Colonic mucosa (tissue), 4 donors: ENCODE measurements at places on chromosomes 2 and 18. TPM values are rescaled to one million over a fixed set of nuclear protein-coding genes. Genes with fewer than 3 reads are reported as not detected.

DNA sequence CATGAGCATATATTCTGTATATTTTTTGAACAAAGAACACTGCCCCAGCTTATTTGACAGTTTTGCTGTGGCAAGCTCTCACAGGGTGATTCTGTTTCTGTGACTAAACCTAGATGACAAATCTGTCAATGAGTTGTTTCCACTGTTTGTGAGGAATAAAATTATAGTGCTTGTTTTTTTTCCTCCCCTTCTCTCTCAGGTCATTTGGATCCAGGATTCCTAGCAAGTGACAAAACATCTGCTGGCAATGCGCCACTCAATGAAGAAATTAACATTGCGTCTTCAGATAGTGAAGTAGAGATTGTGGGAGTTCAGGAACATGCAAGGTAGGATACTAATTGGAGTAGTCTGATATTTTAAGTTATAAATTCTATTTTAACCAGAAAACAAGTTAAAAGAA lies 149.3 kb downstream of the HAUS1 start:
- no peak for DNase-seq

DNA sequence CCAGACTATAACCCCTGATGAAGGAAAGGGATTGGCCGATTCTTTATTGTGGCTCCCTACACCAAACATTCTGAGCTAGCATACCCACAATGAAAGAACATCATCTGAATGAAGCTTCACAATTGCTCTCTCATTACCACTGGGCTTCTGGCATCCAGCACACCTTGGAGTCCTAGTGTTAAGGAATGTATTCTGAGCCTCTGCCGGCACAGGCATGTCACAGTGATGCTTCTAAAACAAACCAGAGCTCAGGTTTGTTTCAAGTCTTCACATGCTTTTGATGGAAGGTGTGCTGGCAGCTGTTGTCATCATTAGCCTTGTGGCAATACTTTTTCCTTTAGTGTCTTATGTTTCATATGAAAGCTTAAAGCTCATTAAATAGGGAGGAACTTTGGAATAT lies 76.3 kb upstream of the RBBP8 start:
- DNase-seq: no peak

DNA sequence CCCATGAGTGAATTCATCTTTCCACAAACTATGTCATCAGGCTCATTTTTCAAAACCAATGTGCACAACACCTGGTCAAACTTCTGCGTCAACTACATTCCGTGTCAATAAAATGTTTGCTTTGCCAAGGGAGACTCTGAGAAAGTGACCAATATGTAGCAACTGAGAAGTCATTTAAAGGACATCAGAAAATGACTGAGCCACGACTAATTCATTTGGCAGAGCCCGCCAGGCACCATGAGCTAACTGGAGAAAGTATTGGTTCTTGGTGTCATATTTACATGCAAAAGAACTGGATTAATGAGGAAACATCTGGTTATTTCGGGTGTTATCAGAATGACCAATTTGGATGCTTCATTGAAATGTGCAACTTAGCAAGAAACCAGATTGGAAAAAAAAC lies 7.2 kb downstream of the RND3 start:
- DNase-seq: no peak

GRCh38 chr18:74132201-74132600 lies 15.4 kb downstream of the FBXO15 start:
- DNase-seq: no peak

GRCh38 chr2:191020742-191021381 lies 6.9 kb upstream of the STAT1 start:
- peak; percentile 41 for DNase-seq

GRCh38 chr2:20390524-20391123 lies 40.0 kb upstream of the PUM2 start:
- no peak for DNase-seq

DNA sequence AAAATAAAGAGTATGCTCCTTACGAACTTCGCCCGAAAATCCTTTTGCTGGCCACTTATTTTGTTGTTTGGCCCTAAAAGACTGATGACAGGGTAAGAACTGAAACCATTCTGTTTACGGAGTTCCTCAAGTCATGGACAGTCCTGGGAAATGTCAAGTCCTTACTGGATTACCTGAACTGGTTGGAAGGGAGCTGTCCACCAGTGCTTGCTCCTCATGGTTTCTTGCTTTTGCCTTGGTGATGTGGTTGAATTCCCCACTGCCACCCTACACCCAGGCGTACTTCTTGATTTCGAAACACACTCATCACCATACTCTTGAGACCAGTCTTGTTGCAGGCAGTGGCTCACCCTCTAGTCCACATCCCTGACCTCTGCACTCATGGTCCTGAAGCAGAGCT lies 49.1 kb upstream of the CHMP1B start:
- DNase-seq: no peak

GRCh38 chr2:63440612-63441011 lies 147.7 kb downstream of the WDPCP start:
- DNase-seq: no peak

DNA sequence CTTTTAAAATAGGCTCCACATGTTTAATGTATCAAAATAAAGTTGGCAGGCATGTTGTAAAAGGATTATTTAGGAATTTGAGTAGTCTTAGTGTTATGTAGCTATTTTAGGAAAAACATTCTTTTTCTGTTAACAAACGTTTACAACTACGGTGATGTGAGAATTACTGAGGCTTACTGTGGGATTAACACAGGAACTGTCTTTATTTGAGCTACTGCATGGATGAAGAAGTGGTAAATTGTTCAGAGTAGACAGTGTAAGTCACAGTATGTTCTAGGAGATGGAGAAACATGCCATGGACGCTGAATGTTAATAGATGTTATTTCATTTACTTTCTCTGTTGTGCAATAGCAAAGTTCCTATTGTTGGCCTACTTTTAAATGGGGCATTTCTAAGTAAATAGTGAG lies 1.6 kb downstream of the PPM1B start:
- no peak for DNase-seq

DNA sequence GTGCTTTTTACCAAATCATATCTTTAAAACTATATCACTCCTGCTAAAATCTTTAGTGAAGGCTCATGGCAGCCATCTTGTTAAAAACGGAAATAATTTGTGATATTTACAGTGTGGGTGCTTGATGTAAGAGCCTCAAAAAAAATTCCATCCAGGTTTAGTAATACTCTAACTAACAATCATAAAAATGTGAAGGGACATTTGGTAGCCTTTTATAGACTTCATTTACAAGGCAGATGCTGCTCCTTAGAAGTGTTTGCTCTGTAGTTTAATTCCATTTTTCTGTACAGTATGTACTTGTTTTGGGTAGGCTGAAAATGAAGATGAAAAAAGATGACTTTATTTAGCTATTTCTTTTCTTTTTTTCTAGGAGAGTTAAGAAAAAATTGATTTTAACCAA lies 525.0 kb downstream of the ZEB2 start:
- no peak for DNase-seq

DNA sequence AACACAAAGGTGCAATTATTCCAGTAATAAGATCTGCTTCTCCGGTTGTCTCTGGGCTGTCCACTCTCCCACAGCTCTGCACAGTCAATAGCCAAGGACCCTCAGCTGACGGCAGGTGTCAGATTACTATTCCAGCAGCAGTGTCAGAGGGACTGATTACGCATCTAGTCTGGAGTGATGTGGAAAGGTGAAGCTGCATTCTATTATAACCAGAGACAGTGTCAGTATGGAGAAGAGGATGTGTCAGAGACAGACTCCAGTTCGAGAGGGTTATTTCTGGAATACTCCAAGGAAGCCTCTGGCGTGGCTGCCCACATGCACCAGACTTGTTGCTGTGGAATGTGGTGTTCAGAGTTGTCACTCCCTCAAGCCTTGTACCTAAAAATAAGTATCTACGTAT lies 163.6 kb upstream of the TMEM200C start:
- DNase-seq: no peak

DNA sequence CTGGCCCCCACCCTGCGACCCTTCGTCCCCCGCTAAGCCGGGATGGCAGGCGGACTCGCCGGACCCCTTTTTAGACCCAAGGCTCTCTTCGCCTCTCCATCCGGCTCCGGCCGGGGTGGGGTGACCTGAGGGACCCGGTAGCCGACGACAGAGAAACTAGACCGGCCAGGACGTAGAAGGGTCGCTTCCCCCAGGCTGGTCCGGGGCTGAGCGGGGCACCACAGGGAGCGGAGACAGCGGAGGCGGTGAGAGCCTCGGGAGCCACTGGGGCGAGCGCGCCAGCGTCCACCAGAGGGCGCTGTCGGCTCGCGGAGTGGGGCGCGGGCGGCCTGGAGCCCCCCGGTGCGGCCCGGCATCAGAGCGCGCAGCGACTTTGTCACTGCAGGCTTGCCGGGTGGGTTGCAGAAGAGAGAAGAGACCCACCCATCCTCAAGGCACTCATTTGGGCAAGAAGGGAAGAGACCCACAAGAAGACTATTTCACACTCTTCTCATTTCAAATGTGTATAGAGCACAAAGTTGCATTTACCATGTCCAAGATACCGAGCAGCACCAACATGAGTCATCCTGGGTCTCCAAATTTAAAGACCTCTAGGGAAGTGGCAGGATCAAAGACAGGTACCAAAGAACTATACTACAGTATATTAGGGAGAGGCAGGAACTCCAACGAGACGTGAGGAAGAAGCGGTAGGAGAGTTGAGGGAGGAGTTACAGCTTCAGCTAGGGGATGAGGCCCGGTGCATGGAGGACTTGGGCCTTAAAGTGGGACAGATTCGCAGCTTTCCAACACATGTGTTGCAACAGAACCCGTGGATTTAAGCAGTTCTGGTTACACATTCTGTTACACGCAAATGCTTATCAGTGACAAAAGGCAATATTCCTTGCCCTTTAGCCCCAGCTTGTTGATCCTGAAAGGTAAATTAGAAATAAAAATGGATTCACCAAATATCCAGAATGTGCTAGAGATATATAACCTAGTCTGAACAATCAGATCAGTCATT lies 7.6 kb upstream of the PRKCE start:
- peak; percentile 68 for DNase-seq

GRCh38 chr2:53549497-53549896 lies 218.1 kb upstream of the CHAC2 start:
- DNase-seq: no peak

DNA sequence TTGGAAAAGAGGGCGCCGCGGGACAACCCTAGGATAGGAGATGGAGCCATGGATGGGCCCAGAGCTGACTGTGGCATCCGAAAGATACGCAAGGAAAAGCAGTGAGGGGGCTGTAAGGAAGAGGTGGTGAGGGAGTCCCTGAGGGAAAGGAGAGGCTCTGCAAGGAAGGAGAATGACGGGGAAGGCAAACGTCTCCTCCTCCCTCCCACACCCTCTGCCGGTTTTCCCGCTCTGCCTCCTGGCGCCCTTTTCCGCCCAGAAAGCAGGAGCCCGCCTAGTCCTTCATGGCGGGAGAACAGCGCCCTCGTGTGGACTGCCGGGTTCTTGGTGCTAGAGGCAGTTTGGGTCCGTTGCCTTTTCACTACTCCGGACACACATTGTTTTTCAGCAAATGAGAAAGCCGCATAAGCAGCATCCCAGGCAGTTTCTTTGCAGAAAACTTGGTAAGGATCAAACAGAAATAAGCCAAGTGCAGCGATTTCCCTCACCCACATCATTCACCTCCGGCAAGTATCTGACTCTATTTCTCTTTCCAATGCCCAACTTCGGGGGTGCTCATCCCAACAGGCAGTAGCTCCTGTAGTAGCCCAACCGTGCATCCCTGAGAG lies 200.4 kb downstream of the INO80D start:
- DNase-seq: peak; percentile 95

DNA sequence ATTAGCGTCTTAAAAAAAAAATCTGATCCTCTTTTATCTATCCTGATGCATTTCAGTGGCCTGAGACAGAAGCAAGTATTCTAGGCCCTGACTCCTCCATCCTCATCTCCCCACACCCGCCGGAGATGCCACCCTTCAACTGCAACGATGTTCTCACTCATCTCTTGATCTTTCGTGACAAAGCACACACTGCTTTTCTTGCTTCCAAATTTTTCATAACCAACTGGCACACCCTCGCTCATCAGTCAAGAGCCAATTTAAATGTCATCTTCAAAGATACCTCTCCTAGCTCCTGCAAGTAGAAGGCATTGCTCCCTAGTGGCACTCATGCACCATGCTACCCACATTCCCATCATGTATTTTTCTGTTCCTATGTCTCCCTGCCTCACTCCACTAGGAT lies 115.0 kb downstream of the STK39 start:
- no peak for DNase-seq

GRCh38 chr2:200452377-200452776 lies 57.5 kb downstream of the KCTD18 start:
- no peak for DNase-seq

DNA sequence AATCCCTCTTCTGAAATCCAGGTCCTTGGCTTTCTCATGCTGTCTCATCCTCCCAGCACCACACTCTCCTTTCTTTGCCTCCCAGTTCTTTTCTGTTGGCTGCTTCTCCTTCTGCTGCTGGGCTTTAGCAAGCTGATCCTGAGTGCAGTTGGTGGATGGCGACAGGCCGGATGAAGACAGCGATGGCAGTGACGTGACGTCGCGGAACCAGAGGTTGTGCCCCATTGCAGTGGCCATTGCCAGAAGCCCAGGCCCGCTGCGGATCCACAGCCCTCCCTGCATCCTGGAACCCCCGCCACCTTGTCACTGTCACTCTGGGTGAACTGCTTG lies 75.2 kb downstream of the EIPR1 start:
- DNase-seq: no peak

DNA sequence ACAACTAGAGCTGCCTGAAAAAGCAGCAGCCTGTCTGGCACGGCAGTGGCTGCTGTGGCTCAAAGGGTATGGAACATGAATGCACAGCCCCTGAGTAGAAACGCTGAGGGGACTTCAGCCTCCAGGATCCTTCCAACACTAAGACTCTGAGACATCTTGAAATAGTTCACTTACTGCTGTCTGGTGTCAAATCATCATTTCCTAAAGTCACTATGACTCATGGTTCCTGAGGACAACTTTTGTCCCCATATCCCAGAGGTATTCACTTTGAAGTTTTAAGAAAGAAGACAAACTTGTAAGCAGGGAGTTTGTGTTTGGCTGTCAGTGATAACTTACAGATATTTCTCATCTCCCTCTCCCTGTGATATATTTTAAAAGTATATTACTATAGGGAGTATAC lies 33.3 kb upstream of the NEB start:
- no peak for DNase-seq

DNA sequence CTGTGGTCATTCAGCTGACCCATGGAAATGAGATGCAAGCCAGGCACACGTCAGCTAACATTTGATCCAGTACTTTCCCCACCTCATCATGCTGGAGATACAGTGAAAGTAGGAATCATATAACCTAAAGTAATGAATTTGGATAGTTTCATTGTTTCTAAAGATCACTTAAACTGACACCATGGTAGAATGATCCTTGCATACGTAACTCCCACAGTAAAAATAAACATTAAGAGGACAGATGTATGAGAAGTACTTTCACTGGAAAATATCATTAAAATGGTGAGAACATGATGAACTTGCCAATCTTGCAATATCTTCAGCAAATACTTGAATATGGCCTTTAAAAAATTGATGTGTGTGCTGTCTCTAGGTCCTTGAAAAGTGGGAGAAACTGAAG lies 85.4 kb downstream of the MAIP1 start:
- no peak for DNase-seq

ZC3H6 gene
- total RNA-seq: 3.6 TPM

TCF23 gene
- 0.05 TPM for total RNA-seq

ZNF385B gene
- 0.10 TPM for total RNA-seq

DSG4 gene
- total RNA-seq: 0.16 TPM
